ENCODE measurements at places on chromosomes 1 and 21.

- no peak for DNase-seq
Measured at GRCh38 chr1:75172556-75172955, 38.4 kb downstream of the LHX8 start.

GRCh38 chr1:78155121-78155520, 109.4 kb downstream of the GIPC2 start:
- no peak for DNase-seq

GRCh38 chr1:16158993-16159831, 3.3 kb upstream of the EPHA2 start:
- DNase-seq, result no peak

DNA sequence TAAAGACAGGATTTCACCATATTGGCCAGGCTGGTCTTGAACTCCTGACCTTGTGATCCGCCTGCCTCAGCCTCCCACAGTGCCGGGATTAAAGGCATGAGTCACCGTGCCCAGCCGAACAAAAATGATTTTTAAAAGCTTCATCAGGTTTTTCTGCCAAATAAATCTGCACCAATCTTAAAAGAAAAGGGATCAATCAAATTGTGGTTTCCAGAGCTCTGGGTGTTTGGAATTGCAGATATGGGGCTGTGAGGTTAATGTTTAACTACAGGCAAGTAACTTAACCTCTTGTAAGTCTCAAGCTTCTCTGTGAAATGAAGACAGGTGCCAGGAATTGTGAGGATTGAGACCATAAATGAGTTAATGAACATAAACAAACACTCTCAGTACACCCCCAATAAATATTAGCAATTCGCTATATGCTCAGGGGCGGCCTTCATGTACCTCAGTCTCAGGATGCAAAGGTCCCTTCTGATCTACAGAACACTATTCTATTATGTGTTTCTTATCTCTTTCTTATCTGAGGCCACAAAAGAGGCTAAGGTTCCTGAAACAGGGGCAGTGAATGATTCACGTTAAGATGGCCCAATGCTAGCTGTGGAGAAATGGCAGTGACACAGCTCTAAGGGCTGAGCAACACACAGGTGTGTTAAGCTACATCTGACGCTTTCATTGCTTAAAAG, 7.1 kb upstream of the GNPAT start:
- peak; percentile 16 for DNase-seq

- peak; percentile 42 for DNase-seq
Measured at GRCh38 chr1:68016381-68016780, 34.0 kb downstream of the DIRAS3 start.

GRCh38 chr1:59242370-59242769, 54.5 kb upstream of the FGGY start:
- peak; percentile 68 for DNase-seq

GRCh38 chr1:202192770-202193613, 607 bp upstream of the LGR6 start:
- DNase-seq, result peak; percentile 47

DNA sequence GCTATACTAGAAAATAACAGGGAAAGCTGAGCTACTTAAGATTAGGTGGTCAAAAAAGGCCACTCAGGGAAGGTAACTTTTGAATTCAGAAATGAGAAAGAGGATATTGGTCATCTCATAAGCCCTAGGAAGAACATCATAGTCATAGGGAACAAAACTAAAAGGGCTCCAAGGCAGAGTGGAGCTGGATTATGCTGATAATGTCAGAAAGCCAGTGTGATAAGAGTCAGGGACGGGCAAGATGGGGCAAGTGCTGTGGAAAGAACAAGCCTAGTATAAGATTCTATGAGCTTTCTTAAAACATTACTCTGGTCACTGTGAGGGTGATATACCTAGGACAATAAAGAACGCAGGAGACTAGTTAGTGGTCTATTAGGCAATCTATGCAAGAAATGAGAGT, 106.6 kb downstream of the DUSP10 start:
- DNase-seq, result no peak

DNA sequence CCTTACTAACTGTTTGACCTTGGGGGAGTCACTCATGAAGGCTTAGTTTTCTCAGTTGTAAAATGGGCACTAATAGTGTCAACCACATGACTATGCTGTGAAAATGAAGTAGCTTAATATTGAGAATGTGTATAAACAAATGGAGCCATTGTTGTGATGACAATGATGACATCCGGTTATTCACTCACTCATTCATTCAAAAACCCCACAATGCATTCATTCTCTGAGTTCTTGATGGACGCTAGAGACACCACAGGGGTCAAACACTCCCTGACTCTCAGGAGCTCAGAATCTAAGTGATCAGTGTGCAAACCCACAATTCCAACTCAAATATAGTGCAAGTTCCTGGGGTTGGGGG, 138.9 kb downstream of the FOXD2 start:
- DNase-seq, result no peak

All from fibroblast of villous mesenchyme (primary cell).